Bone marrow (tissue), 2 donors: ENCODE measurements at places on chromosomes 6 and 20.

GRCh38 chr6:89117211-89118108 lies at the start of gene SRSF12:
TSS of gene SRSF12 (minus strand) at chr6:89118071. CDS start at chr6:89117887, 184 bp downstream.
- no peak for DNase-seq

- no peak for DNase-seq
Measured at GRCh38 chr20:17661121-17661744, 20.8 kb downstream of the RRBP1 start.

- DNase-seq: no peak
Measured at GRCh38 chr6:75109765-75110164, 96.1 kb downstream of the COL12A1 start.

DNA sequence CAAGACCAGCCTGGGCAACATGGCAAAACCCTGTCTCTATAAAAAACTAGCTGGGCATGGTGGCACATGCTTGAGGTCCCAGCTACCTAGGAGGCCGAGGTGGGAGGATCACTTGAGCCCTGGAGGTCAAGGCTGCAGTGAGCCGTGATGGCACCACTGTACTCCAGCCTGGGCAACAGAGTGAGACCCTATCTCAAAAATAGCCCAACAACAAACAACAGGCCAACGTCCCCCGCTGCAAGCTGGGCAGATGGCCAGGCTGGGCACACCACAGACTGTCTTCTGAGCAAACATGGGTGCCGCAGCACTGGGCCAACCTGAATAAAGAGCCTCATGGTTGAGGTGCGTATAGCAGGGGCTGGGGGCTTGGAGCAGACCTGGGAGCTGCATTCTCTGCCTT lies 46.6 kb upstream of the SRF start:
- no peak for DNase-seq

GRCh38 chr6:35829306-35829705 lies 24.2 kb downstream of the LHFPL5 start:
- no peak for DNase-seq

DNA sequence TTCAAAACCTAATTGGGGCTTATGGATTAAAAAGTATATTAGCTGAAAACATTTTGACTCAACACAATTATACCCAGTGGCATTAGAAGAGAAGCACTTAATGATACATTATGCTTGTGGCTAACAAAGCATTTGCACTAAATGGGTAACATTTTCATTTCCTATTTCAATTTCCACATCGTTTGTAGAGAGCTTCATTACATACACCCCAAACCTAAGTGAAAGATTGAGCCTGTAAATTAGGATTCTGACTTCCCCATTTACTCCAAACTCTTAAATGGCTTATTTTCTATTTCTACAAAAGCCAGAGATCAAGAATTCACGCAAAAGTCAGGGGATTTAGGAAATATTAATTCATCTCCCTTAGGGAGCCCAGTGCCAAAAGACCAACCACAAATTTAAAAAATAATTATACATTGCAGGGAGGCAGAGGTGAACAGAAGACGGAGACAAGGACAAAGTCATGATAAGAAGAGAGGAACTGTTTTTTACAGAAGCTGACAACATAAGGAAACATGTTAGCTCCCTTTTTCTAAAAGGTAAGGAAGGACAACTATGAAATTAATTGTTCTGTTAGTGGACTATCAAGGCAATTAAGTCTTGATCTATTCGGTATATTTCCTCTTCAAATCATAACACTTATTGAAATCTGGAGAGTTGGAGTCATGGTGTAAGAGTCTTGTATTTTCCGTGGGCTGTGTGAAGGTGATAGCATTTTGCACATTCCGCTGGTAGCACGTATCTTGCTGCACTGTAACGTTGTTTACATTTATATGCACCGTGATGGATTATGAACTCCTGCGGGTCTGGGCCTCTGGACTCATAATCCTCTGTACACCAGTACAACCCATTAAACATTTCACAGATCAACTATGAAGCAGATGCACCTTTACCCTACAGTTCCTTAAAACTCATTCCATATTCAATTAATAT lies 24.8 kb upstream of the EZR start:
- no peak for DNase-seq

- no peak for DNase-seq
Measured at GRCh38 chr6:56552187-56553130, 90.2 kb downstream of the DST start.

GRCh38 chr6:16503241-16503775 lies 258.0 kb downstream of the ATXN1 start:
- no peak for DNase-seq

- DNase-seq: no peak
Measured at GRCh38 chr6:142953373-142954273, 8.6 kb upstream of the HIVEP2 start.

DNA sequence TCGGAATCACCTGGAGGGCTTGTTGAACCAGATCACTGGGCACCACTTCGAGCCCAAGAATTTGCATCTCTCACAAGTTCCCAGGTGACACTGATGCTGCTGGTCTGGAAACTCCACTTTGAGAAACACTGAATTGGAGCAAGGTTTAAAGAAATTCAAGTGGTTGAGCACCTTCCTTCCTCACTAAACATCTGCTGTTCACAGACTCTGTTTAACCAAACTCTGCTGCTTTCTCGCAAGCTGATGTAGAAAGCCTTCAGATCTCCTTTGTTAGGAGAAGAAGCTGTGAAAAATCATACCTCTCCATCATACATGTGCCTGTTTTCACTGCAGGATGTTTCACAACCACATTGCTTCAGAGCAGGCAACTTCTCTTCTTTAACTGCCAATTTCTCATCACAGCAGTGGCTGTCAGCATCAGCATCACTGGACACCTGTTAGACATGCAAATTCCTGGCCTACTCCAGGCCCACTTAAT lies 87.5 kb upstream of the TOP1 start:
- no peak for DNase-seq

DNA sequence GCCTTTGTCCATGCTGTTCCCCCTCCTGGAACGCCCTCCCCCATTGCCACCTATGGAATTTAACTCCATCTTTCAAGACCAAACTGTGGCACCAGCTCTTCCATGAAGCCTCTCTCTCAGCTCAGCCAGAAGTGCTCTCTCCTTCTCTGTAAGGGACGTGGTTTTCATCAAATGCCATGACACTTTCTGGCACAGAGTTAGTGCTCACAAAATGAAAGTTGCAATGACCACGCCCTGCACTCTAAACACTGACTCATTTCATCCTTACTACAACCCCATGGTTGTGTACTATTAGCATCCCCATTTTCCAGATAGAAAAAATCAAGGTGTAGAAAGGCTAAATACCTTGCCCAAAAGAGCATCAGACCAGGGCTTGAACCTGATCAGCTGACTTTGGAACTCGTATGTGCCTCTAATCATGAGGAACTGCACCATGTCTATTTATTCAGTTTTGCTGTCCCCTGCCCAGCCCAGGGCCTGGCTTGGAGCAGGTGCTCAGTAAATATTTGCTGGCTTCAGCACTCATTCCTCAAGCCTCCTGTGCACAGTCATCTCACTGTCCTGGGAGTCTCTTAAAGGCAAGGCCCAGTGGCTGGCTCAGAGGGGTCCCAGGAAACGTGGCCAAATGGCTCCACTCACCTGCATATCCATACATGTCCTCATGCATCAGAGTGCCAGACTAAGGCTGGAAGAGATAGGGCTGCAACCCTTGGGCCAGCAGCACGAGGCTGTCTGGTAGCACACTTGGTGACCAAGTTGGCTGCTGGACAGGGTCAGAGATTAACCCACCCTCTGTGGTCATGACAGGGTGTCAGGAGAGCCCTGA lies 77.9 kb downstream of the MRPL14 start:
- no peak for DNase-seq

DNA sequence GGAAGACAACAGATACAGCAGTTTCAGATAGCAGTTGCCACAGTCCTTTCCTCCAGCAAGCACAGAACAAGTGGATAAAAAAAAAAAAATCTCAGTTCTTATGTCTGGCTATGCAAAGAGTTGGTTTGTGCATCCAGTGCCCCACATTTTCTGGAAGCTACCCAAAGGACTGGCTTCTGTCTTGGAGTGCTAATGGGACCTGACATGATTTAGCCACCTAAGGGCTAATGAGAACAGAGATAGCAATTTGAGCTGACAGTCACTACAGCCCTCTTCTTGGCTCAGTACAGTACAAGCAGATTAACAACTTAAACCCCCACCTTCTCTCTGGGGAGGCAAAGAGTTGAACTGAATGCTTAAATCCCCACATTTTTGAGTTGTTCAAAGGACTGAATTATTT lies 976.8 kb downstream of the TBC1D32 start:
- DNase-seq: no peak

DNA sequence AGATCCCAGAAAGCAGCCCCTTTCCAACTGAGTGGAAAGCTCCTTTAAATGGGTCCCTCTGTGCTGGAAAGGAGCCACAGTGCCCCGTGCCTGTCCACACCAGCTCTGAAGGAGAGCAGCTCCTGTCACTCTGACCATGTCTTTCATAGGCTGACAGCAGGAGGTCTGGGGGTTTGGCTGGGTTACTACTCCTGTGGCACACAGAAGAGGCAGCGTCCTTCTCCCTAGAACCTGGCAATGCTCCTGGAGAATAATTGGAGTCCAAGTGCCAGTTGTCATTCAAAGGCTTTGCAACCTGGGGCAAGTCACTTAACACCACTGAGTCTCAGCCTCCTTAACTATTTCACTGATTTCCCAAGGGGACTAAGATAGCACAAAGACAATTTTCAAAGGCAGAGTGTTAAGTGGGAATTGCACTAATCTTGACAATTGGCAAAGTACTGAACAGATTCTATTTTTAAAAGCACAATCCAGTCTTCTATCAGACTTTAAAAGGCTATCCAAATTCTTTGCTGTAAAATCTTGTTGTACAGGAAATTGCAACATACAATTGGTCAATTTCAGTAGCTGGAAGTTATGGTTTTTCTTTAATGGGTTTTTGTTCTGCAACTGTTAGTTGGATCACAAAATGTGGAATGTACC lies 457.2 kb downstream of the KIF16B start:
- DNase-seq: no peak

DNA sequence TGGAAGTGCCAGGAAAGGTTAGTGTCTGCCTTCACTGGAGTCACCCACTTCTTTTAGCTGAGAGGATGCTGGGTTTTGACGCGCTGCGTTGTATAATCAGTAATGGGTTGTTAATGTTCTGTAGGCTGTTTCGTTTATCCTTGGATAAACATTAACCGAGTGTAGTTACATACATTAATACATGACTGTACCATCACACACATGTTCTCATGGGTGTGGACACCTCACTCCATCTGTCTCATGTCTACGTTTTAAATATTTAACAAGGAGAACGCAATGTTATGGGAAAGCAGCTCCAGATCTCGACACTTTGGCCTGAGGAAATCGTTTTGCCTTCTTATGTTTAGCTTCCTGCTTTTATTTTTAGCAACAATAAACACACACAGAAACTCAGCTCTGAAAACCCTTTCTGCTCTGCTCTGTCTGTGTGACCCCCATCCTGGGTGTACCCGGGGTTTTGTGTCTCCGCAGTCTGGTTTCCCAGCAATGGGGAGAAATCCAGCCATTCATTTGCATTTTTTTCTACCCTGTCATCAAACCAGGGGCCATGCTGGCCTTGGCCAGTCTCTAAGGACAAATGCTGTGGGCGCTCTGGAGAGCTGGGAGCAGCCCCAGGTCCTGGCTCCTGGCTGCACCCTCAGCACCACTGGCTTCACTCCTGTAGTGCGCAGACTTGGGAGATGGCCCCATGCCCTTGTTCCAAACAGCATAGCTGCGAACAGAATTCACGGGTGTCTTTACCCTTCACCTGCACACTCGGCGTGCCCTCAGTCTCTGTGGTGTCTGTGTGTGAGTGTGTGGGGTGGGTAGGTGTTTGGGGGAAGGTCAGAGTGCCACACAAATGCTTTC lies 110.8 kb downstream of the ERMARD start:
- no peak for DNase-seq

DNA sequence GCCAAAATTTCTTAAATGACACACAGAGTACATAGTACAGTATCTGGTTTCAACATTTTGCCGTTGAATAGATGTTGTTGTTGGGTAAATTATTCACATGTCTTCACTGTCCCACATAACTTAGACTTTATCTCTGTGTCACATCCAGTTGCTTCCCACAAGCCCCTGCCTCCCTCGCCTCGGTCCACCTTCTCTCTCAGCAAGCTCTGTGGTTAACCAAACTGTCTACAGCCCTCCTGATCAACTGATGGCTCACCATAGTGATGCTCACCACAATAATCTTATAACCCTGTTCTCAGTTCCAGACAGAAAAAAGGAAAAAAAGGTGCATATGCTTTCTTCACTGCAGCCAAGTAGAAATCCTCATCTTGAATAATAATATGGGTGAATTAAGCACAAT lies 23.0 kb downstream of the IL17F start:
- no peak for DNase-seq

GRCh38 chr6:105932440-105932839 lies 153.7 kb upstream of the PRDM1 start:
- no peak for DNase-seq
